NCI-H345 (cell line): ENCODE measurements at places on chromosomes 4 and X.
A peak's percentile ranks its signal among the peaks of the same experiment; 100 is the strongest.

DNA sequence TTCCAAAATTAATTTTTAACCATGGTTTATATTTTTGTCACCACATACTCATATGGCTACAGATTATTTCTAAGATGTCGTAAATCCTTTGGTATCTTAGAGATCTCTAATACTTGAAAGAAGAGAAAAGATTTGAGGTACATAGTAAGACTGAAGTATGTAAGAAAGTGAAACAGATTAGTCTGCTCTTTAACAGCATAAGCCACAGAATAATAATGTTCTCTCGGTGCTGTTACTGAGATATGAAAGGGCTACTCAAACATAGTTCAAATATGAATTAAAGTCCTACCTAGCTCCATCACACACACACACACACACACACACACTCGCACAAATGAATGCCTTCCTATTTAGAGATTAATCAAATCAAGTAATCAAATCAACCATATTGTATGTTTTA is 274.1 kb upstream of the PCDH18 start:
- no peak for DNase-seq

DNA sequence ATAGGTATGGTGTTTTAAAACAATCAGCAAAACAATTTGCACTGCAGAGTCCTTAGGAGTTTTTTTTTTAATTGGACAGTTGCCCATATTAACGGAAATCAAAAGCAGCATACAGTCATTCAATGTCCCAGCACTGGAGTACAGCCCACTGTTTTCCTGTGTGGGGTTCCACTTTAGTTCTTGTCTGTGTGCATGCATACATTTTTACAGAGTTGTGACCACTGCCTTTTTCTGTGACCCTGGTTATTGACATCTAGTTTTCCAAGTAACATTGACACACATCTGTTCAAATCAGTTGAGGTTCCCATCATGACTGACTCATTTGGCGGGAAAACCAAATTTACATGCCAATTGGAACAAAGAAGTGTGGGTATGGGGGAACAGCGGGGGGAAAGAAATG is 83.3 kb downstream of the HPRT1 start:
- no peak for DNase-seq

GRCh38 chr4:163818673-163819072 is 324.2 kb downstream of the TMA16 start:
- no peak for DNase-seq

DNA sequence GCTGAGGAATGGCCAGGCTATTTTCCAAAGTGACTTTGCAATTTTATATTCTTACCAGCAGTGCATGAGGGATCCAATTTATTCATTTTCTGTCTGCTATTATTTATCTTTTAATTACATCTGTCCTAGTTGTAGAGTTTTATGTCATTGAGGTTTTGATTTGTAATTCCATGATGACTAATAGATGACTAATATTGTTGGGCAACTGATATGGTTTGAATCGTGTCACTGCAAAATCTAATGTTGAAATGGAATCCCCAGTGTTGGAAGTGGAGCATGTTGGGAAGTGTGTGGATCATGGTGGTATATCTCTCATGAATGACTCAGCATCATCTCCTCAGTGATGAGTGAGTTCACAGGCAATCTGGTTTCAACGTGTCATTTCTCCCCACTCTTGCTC is 201.5 kb downstream of the TBX22 start:
- DNase-seq, result no peak

GRCh38 chr4:177434667-177435066 is 7.6 kb downstream of the AGA start:
- DNase-seq, result no peak

- DNase-seq, result peak; percentile 73
These were observed 280.5 kb downstream of the FBXW7 start for GRCh38 chr4:152255437-152255836.

DNA sequence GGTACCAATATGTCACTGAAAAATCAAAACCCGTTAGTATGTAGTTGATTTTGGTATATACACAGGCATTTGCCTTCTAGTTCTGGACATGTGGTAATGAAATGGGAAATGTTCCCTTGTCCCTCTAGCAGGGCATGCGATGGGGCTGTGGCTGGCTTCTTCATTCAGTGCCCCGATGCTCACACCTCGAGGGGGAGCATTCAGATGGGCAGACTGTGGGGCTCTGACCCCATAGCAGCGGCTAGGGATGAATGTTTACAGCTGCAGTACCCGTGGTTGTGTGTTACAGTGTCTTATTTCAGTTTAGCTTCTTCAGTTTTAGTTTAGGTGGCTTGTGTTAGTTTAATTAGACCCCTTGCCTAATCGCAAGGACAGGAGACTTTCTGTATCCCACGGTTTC is 1741.0 kb upstream of the PCDH10 start:
- no peak for DNase-seq

- no peak for DNase-seq
These were observed 596.4 kb downstream of the PCDH18 start for GRCh38 chr4:136935871-136936270.
